ENCODE measurements at places on chromosomes 12 and 14.

- DNase-seq = no peak
Observed at GRCh38 chr12:102438827-102439210, 41.5 kb downstream of the IGF1 start.

GRCh38 chr12:124823272-124823970 is 40.2 kb downstream of the SCARB1 start:
- no peak for DNase-seq

DNA sequence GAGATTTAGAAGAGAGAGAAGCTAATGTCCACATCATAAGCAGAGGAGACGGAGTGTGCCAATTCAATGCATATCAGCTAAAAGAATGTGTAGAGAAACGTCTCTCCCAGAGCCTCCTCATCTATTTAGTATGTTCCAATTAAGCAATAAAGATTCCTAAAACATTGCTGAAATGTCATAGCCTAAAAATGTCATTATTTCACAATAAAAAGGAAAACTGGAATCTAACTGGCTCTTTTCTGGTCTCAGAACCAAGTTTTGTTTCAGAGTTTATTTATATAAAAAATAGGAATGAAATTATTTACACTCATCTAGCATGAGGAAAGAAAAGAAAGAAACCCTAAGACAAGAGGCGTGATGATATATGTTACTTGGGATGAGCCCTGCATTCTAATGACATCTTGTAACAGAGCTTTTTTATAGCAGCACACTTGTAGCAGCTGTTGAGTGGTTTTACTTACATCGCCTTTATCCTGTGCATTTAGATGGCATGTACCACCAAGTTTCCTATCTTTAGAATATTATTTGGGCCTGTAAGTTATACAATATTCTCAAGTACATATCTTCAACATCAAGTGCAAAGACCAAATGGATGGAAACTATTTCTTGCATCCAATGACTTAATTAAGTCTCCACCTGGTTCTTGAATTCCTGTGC is 266.3 kb upstream of the PRKD1 start:
- no peak for DNase-seq

GRCh38 chr12:39352471-39353017 is 90.4 kb downstream of the KIF21A start:
- no peak for DNase-seq

DNA sequence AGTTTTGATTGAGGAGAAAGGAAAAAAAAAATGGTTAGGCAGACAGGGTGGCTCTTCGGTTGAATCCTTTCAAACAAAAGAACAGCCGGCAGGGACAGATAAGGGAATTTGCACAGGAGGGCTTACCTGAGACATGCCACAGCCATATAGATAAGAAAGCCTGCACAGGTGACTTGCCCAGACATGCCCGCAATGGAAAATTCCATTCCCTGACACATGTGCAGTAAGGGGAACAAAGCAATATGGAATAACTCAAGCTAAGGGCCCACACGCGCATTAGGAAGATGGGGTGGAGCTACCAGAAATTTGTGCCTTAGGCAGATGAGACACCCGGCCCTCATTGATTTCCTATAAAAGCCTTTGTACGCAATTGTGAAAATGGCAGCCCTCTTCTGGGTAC is 86.7 kb downstream of the TMEM260 start:
- DNase-seq = no peak

- no peak for DNase-seq
Observed at GRCh38 chr12:109596418-109597244, 23.0 kb downstream of the MVK start.

DNA sequence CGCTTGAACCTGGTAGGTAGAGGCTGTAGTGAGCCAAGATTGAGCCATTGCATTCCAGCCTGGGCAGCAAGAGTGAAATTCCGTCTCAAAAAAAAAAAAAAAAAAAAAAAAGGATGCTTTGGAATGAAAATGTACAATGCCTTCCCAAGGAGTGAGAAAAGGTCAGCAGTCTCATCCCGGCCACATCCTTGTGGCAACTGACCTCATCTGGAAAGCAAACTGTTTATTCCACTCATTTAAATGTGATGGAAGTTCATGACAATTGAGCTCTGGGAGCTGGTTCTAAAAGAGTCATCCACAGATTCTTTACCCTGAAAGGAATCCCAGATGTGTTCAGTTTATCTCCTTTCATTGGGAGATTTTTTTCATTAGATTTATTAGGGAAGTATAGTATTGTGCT is 19.4 kb upstream of the LIMA1 start:
- no peak for DNase-seq

GRCh38 chr12:121392325-121392716 is 7.6 kb upstream of the RNF34 start:
- no peak for DNase-seq

GRCh38 chr14:24422261-24422660 is 7.2 kb downstream of the CBLN3 start:
- DNase-seq = no peak

- DNase-seq = no peak
Observed at GRCh38 chr14:99815696-99816095, 22.5 kb downstream of the EML1 start.

- DNase-seq = no peak
Observed at GRCh38 chr12:81468206-81468605, 290.9 kb downstream of the PPFIA2 start.

- no peak for DNase-seq
Observed at GRCh38 chr12:123801573-123802178, 39.6 kb downstream of the DNAH10 start.

- no peak for DNase-seq
Observed at GRCh38 chr12:14264316-14264715, 101.2 kb upstream of the ATF7IP start.

DNA sequence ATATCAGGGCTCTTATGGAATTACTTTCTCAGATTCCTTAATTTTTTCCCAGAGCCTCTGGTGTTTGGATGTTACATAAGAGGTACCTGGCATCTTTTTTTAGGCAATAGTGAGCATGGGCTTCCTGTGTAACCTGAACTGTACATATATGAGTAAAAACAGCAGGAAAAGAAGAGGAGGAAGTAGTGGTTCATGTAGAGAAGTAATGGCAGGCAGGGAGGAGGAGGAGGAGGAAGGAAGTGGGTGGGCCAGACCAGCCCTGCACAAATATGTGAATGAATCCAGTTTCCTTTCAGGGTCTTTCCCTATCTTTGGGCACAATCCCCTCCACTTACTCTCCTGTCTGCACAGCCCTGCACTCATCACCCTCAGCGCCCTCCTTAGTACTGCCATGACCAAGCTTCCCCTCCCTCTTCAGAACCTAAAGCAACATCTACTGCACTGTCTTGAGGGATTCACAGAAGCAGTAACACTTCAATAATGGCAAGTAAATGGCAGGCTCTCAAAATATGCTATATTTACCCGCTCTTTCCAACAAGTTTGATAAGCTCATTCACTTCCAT is 40.9 kb upstream of the GSG1 start:
- no peak for DNase-seq

- no peak for DNase-seq
Observed at GRCh38 chr14:64476438-64476837, 11.1 kb downstream of the AKAP5 start.

DNA sequence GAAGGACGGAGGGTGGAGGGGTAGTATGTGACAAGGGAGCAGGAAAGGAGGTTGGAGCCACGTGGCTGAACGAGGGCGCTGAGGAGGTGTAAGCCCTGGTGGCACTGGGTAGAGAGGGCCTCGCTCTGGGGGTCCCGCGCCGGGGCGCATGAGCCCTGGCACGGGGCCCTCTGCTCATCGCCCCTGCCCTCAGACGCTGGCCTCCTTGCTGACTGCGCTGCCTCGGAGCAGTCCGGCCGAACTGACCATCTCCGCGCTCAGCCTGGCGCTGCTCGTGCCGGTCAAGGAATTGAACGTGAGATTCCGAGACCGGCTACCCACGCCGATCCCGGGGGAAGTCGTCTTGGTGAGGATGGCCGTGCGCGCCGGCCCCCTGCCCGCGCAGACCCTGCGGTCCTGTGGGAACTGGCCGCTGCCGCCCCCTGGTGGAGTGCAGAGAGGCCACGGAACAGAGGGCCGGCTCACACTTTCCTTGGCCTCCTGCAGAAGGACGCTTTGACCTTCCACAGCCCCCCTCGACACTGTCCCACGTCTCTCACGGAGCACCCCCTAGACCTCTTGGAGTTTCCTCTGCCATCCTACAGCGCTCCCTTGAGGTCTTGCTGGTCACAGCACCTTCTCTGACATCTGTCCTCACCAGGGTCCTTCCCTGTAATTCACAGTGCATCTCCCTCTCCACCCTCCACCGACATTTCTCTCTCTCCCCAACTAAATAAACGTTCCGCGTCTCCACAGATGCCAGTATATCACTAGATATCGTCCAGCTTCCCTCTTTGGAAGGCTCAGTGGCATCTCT is 10.5 kb downstream of the ARHGEF25 start:
- no peak for DNase-seq

- DNase-seq = no peak
Observed at GRCh38 chr12:115046805-115047204, 362.8 kb upstream of the TBX3 start.

GRCh38 chr12:75260316-75260715 is 50.7 kb upstream of the KCNC2 start:
- DNase-seq = no peak

DNA sequence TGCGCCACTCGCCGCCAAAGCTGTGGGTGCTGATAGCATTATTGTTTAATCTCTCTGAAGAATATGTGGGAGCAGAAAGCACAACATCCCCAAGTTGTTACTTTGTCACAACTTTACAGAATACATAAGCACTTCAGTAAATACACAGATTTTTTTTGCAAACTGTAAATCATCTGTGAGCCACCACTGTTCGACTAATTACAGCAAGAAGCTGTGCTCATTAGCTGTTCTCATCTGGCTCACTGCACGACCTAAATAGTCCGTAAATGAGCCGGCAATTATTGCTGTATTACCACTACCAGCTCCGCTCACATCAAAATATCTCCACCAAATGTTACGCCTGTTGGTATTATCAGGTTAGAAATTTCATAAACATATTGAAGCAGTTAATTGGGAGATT is 228.9 kb upstream of the PRKD1 start:
- no peak for DNase-seq

- DNase-seq = no peak
Observed at GRCh38 chr14:29601616-29602015, 326.0 kb downstream of the PRKD1 start.

- DNase-seq = no peak
Observed at GRCh38 chr12:1517734-1518525, 76.5 kb downstream of the FBXL14 start.

DNA sequence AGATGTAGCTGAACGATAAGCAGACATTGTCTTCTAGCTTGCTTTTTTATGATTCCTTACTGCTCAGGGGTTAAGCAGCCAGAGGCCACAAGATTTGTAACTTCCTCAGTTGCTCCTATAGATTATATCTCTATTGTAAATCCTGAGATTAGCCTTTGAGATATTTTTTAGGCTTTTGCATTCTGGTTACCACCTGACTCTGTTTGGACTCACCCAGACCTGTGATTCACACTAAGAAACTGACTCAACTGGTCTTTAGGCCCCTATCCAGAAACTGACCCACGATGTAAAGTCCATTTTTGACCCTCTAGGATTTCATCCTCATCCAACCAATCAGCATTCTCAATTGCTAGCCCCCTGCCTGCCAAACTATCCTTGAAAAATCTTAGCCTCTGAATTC is 194.4 kb downstream of the RASSF9 start:
- DNase-seq = no peak

- no peak for DNase-seq
Observed at GRCh38 chr14:70832561-70833305, 23.4 kb upstream of the MAP3K9 start.

GRCh38 chr12:107610021-107610859 is 75.4 kb upstream of the PWP1 start:
- peak; percentile 11 for DNase-seq

DNA sequence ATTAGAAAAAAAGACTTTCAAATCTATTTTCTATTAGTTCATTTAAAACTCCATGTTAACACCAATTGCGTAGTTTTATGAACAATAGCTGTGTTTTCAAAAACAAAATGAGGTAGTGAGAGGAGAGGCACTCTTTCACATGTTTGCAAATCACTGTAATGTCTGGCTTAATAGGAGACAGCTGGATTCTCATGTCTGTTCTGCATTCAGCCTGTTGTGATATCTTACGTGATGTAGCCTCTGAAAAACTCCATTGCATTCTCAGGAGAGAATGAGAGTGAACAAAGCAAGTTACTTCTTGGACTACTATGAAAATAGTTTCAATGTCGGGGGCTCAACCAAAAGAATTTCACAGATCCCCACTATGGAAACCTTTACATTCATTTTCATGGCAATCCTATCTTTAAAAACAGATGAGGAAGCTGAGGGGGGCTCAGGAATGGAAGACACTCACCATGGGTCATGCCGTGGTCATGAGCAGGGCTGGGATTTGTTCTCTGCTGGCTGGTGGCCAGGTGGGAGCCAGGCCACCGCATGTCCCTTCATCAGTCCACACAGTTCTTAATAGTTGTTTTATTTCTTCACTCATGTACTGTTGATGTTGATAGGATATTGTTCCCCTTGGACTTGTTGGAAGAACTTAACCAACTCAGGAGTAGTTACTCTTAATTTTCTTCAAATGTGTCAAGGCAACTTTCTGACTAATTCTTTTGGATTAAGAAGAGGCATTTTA is 346.2 kb upstream of the FAR2 start:
- no peak for DNase-seq

GRCh38 chr12:31631809-31632208 is 27.7 kb upstream of the ETFBKMT start:
- no peak for DNase-seq

GRCh38 chr12:1855241-1855640 is 34.9 kb downstream of the LRTM2 start:
- DNase-seq = no peak

DNA sequence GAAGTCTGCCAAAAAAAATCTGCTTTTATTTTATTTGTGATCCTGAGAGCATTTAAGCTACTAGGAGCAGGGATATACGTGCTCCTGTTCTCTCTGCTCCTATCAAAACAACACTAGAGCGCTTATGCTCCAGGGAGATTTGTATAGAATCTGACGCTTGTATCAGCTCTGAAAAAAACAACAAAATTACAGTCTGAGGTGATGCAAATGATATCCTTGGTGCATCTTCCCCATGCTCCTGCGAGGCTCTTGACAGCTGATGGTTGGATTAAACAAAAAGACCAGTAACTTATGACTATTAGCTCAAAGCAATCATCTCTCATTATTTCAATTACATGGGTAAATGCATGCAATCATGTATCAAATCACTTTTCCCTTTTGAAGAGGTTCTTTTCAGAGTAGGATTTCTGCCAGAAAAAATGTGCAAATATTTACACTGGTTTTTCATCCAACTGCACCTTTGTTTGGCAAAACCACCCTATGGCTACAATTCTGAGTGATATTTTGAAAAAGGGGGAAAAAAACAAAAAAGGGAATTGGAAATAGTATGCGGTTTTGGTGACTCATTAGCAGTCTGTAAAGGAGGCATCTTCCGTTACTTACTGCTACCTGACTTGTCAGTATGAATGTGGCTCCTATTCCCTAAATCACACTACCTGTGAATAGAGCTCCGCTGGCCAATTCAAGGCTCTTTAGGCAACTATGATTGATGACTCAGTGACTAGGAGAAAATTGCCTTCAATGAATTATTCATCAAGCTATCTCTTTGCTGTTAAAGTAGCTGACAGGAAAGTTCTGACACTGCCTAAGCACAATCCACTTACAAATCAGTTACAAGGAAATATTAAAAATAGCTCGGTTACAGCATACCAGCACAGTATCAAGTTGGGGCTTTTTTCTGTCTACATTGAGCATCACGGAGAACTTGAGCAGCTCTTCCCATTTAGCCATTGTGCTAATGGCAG is 450.0 kb downstream of the FOXG1 start:
- DNase-seq = no peak

GRCh38 chr12:28975564-28976340 is 173.3 kb upstream of the FAR2 start:
- DNase-seq = no peak

GRCh38 chr14:93830753-93831461 is 42.6 kb upstream of the PRIMA1 start:
- no peak for DNase-seq
